ENCODE measurements at places on chromosomes 2 and 18. TPM values are rescaled to one million over a fixed set of nuclear protein-coding genes. Genes with fewer than 3 reads are reported as not detected.

DNA sequence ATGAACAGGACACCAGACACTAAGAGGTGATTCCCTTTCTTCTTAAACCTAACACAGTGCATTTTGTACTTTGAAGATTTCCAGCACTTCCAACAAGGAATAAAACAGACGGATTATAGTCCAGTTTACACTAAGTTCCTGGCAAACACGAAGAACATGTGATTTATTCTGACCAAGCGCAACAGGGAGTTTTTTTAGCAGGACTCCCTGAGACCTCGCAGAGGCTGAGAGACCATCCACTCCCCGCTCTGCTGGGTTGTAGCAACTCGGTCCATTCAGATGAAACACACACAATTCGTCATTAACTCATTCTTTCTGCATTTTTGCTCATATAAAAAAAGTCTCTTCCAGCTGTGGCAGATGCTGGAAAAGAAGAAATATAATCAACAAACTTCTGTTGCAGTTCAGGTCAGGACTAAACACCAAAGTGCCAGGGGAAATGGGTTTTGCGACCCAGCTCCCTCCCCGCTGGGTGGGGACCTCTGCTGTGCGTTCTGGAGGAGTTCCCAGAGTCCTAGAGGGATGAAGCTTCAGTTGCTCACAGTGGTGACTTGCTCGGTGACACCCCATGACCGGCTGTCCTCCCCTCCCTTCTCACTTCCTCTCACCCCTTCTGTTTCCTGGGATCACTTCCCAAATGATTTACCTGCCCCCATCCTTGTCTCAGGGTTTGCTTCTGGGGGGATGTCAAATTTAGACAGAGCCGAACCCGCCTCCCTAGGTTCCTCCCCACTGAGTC lies 52.5 kb downstream of the KCNF1 start:
- peak; percentile 26 for DNase-seq

Gene MLPH
- 0.85 TPM for polyA plus RNA-seq

- no peak for DNase-seq
These were observed 505.7 kb downstream of the CMPK2 start for GRCh38 chr2:6359964-6360363.

GRCh38 chr2:166419616-166419934 lies 43.8 kb upstream of the SCN9A start:
- DNase-seq = no peak

GRCh38 chr2:206627632-206628031 lies 14.7 kb upstream of the FAM237A start:
- no peak for DNase-seq

Gene CREG2
- polyA plus RNA-seq = 6.7 TPM

DNA sequence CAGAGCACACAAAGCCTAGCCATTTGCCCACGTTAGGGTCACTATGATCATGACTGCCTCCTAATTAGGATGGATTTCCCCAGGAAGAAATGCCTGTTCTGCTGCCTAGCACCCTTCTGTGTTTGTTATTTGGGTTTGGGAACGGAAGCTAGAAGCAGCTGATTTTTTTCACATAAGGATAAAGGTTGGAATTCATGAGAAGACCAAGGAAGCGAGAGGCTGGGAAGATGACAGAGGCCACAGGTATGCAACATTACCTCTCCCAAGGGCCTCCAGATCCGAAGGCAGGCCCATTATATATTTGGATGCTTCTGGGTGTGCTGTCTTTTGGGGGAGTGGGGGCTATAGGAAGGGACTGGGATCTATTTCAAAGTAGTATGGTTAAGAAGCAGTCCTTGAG lies 204.7 kb downstream of the FBXO15 start:
- no peak for DNase-seq

DNA sequence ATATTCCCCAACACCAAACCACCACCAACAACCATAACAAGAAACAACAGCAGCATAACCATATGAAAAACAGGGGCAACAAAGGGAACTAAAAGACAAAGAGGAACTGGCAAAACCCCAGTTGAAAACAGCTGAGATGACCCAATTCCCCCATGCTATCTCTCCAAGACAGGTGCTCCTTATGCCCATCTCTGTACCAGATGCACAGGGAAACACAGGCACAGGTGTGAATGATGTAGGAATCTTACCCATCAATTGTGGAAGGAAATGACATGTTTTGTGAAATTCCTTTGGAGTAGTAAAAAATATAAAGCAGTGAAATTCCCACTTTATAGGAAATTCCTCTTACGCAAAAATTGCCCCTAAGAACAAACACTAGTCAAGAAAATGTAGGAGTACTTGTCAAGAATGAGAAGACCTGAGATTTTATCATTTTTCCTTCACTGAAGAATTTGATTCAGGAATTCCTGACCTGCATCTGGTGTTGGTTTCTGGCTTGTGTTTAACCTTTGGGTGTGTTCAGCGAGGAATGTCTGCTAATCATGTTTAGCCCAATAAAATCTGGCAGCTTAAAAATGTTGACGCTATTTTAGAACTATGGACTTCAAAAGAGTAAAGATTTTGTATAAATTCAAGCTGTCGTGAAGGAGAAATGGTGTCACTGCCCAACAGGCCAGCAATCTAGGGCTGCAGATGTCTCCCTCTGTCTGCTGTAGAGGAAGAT lies 67.7 kb upstream of the ARHGAP28 start:
- no peak for DNase-seq

Gene CETN1
- not detected for polyA plus RNA-seq

- DNase-seq = no peak
These were observed 36.2 kb downstream of the XDH start for GRCh38 chr2:31378389-31378788.

DNA sequence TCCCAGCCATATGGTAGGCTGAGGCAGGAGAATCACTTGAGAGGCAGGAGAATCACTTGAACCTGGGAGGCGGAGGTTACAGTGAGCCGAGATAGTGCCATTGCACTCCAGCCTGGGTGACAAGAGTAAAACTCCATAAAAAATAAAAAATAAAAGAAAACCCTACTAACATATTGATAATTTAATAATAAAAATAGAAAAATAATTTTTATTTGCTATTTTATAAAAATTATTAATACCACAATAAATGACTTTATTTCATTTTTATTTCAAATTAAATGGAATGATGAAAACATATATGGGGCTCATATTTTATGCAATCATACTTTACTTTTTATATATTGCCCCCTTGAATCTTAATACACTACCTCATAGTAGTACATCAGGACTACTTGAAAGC lies 20.4 kb downstream of the TMEM182 start:
- no peak for DNase-seq

GRCh38 chr2:236503100-236503499 lies 66.5 kb upstream of the ACKR3 start:
- no peak for DNase-seq

Data from hindlimb muscle (tissue), 1 donor.